ENCODE measurements at places on chromosomes 7 and 10.
A peak's percentile ranks its signal among the peaks of the same experiment; 100 is the strongest.

DNA sequence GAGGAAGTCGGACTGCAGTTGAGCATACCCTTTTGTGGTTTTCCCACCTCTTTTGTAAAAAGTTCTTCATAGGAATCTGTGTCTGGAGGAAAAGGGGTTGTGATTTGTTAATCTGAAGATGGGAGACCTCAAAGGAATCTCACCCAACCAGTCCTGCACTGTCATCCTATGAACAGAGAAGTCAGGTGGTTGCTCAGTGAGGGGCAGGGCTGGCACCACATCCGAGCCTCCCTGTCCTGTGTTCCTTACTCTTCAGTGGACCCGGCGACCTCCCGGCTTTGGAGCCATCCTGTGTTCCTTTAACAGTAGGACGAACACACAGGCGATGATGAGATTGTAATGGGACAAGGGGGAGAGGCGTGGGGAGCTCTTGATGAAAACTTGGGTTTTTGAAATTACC, 2.8 kb upstream of the MGMT start:
- DNase-seq: peak; percentile 39

DNA sequence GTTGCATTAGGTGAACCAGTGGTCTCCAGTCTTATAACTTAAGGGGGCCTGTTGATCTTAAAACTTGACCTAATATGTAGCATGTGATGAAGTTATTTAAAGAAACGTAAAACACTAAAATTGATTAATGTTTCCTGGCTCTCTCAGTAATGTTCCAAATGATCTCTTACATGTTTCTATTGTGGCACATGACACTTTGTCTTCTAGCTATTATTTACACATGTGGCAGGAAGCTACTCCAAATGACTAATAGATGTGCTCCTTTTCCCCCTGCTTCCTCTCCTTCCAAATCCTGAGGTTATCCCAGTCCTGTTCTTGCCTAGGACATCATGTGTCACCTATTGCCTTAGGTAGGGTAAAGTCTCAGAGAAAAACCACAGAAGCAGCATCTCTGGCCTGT, 89.4 kb downstream of the FAS start:
- DNase-seq: no peak

DNA sequence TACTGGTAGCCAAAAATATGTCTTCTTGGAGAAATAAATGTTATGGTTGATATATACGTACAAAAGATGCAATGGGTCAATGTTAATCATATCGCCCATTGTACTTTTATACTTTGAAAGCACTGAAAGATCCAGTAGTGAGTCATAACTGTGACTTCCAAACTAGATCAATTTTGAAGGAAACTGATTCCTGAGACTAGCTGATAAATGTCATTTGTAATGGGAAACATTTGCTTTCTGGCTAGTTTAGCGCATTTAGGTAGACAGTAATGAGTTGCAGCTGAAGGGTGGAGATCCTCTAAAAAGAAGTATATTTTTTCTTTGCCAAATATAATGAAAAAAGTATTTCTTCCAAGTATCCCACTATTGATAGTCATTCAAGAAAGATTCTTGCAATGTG, 53.5 kb upstream of the ARHGAP21 start:
- DNase-seq: no peak

DNA sequence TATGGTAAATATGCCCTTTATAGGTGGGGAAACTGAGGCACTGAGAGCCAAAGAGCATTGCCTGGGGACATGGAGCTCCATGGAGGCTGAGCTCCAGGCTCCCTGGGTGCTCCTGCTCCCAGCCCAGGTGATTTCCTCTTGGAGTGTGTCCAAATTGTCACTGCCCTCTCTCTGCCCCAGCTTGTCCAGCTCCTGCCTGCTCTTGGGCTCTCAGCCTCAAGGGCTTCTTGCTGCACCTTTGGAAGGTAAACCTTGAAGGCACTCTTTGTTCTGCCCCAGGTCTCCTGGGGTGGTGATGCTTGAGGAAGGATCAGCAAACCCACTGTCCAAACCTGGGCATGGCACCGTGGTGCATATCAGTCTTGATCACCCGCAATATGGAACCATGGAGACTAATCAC, 166.1 kb downstream of the RPS24 start:
- DNase-seq: no peak

- no peak for DNase-seq
These were observed 634.8 kb downstream of the TYW1 start for GRCh38 chr7:67631476-67631875.

GRCh38 chr7:42726066-42726785, 185.6 kb downstream of the C7orf25 start:
- no peak for DNase-seq

DNA sequence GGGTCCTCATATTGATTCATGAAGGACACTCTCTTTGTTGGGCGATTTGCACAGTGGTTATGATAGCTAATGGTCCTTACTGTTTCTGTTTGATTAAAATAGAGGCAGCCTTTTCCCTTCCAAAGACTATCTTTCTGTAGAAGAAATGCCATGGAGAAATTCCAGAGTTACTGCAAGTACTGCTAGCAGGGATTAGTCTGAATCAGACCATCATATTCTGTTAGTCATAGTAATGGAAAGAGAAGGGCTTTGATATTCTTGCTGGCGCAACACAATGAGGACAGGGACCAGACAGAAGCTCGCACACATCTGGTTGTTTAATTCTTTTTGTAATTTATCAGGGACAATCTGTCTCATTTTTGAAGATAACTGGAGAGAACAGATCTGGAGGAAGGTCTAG, 304.5 kb upstream of the FZD8 start:
- no peak for DNase-seq

- DNase-seq: no peak
These were observed 29.1 kb downstream of the INPP5F start for GRCh38 chr10:119754936-119755335.

GRCh38 chr7:87127019-87127418, 25.2 kb upstream of the DMTF1 start:
- DNase-seq: no peak

DNA sequence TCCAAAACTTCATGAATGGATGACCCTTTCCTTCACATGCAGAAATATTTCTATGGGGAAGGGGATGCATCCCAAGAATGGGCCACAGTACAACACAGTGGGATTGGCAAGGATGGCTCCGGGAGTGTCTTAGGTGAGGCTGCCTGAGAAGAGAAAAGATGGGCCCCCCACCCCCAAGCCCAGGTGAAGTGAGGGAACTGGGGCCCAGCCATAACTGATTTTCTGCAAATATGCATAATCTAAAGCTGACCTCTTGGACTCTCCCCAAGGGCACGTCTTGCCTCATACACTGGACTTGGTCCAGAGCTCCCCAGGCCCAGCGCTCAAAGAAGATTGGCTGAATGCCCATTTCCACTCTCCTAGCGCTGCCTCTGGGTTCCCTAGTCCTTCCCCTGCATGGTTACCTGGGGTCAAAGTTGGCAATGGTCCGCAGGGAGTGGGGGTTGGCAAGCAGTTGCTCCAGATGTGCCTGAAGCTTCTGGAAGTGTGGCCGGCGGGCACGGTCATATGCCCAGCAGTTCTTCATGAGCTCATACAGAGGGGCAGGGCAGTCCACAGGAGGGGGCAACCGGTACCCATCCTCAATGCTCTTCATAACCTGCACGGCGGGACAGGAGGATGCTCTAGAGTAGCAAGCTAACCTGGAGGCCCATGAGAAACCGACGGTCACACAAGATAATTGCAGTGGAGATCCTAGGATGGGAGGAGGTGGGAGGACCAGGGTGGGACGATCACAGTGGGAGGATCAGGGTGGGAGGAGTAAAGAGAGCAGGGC, 12.3 kb downstream of the ZYX start:
- DNase-seq: no peak

- DNase-seq: no peak
These were observed 667.8 kb downstream of the PCDH15 start for GRCh38 chr10:54133203-54133602.

DNA sequence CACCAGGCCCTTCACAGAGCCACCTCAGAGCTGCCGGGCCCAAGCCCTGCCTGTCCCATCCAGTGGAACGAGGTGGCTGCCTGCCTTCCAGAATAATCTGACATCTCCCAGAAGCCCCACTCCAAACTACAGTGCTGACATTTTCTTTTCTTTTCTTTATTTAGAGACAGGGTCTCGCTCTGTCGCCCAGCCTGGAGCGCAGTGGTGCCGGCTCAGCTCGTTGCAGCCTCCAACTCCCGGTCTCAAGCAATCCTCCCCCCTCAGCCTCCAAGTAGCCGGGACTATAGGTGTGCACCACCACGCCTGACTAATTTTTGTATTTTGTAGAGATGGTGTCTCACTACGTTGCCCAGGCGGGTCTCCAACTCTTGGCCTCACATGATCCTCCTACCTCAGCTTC, 346 bp downstream of the TMEM270 start:
- no peak for DNase-seq

- no peak for DNase-seq
These were observed 118.1 kb upstream of the RHEB start for GRCh38 chr7:151637781-151638261.

GRCh38 chr7:136446751-136447150, 421.7 kb upstream of the CHRM2 start:
- no peak for DNase-seq

DNA sequence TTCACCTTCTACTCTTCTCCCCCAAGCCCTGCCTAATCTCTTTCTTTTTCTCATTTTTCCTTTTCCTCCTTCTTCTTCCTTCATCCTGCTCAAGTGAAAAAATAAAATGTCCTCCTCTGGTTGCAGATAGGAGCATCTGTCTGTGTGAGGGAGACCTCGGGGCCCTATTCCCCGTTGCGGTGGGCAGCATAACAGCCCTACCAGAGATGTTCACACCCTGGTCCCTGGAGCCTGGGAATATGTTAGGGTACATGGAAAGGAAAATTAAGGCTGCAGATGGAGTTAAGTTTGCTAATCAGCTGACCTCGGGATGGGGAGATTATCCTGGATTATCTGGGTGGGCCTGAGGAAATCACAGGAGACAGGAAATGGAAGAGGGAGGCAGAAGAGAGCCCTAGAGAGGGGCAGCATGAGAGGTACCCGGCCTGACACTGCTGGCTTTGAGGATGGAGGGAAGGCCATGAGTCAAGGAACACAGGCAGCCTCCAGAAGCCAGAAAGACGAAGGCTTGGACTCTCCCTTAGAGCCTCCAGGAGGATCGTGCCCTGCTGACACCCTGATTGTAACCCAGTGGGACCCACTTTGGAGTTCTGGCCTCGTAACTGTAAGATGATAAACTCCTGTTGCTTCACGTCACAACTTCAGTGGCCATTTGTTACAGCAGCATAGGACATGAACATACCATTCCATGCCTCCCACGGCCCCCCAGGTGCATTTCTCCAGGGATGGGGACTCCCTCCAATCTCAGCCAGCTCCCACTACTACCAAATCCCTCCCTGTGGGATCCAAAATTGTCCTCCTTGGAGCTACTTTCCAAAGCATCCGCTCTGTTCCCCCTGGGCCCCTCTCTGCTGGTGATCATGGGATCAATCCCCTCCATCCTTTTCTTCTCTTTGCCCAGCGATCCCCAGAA, 39.0 kb upstream of the ZMIZ1 start:
- DNase-seq: no peak

GRCh38 chr10:59283456-59284091, 78.8 kb downstream of the FAM13C start:
- no peak for DNase-seq

DNA sequence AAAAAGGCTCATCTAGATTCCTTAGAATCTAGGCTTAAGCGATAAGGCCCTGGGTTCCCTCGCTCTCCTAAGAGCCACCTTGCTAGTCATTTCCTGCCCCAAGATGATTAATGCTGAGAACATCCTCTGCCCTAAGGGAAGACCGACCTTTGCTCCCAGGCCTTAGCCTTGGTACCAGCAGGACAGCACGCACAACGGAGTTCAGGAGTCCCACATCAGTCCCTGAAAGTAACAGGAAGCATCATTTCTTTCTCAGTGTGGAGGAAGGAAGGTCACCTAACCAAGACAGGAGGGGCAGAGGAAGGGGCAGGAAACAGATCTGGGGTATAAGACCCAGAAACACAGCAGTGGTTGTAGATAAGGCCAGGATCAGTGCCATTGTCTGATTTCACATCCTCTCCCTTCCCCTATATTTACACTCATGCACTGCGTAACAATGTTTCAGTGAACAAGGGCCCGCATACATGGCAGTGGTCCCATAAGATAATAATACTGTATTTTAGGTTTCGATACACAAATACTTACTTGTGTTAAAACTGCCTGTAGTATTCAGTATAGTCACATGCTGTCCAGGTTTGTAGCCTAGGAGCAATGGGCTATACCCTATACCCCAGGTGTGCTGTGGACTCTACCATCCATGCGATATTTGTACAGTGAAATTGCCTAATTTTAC, 8.1 kb upstream of the FAM107B start:
- DNase-seq: peak; percentile 55

DNA sequence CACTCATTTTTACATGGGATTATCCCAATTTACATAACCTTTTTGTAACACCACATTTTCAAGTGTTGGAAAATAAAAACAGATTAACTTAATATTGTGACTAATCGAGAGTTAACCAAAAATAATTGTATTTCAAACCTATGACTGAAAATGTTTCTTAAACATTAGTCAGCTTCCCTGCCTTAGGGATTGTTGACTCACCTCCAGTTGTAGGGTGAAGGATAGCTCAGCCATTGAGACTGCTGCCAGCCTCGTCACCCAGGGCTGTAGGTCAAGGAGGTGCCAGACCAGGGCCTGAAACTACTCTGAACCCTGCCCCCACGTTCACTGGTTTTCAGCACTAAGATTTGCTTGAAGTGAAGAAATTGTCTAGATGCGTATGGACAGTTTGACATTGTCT, 351.2 kb downstream of the GFRA1 start:
- no peak for DNase-seq

GRCh38 chr7:139857791-139858190, 28.7 kb downstream of the TBXAS1 start:
- DNase-seq: no peak

GRCh38 chr7:99258501-99258900, 14.1 kb upstream of the MYH16 start:
- no peak for DNase-seq

- no peak for DNase-seq
These were observed 62.6 kb downstream of the AOC1 start for GRCh38 chr7:150914966-150915365.

GRCh38 chr7:116271161-116271913, 61.0 kb downstream of the TES start:
- DNase-seq: no peak

DNA sequence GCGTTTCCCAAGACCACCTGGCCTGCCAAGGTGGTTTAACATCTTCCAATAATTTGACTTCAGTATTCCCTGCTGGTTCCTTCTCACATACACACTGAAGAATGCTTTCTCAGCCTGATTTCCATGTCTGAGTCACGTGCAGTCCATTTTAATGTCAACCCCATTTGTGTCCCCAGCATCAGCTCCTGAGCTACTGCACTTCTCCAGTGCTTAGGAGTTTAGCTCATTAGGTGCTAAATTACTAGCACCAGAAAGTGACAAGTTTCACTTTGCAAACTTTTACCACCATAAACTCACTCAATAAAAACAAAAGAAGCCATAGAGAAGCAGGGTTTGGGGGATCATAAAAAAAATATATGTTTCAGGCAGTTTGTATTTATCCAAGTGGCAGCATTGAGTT, 279.3 kb upstream of the SORCS1 start:
- no peak for DNase-seq

DNA sequence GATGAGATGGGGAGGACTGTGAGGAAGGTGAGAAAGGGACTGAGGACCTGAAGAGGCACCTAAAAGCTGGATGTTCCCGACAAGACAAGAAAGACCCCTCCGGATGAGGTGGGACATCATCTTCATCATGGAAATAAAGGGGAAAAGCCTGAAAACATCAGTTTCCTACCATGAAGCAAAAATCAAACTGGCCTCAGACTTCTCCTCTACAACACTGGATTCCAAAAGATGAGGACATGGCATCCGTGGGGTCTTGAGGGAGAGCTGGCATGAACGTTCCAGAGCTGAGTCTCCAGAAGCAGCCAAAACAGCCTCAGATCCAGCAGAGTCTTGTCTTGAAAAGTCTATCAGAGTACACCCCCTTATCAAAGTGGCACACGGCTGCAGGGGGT, 44.5 kb downstream of the DIP2C start:
- no peak for DNase-seq

Data from ELF-1 (cell line).